ENCODE measurements at places on chromosomes 7 and 10. TPM values are rescaled to one million over a fixed set of nuclear protein-coding genes. Genes with fewer than 3 reads are reported as not detected.

C10orf105 gene
- not detected for polyA plus RNA-seq

PTPRN2 gene
- polyA plus RNA-seq = 3.9 TPM

FOXP2 gene
- not detected for polyA plus RNA-seq

SHOC2 gene
- 6.9 TPM for polyA plus RNA-seq

OPN4 gene
- 0.03 TPM for polyA plus RNA-seq

MSMB gene
- polyA plus RNA-seq = not detected

TMEM196 gene
- polyA plus RNA-seq = not detected

OPALIN gene
- polyA plus RNA-seq = not detected

TWIST1 gene
- 170 TPM for polyA plus RNA-seq

MACC1 gene
- not detected for polyA plus RNA-seq

APBB1IP gene
- not detected for polyA plus RNA-seq

SPDYE6 gene
- not detected for polyA plus RNA-seq

UTF1 gene
- not detected for polyA plus RNA-seq

VGF gene
- 54.3 TPM for polyA plus RNA-seq

TAC1 gene
- not detected for polyA plus RNA-seq

ZNF273 gene
- polyA plus RNA-seq = 3.0 TPM

CPN1 gene
- polyA plus RNA-seq = not detected
